ENCODE measurements at places on chromosomes 13 and 19.

DNA sequence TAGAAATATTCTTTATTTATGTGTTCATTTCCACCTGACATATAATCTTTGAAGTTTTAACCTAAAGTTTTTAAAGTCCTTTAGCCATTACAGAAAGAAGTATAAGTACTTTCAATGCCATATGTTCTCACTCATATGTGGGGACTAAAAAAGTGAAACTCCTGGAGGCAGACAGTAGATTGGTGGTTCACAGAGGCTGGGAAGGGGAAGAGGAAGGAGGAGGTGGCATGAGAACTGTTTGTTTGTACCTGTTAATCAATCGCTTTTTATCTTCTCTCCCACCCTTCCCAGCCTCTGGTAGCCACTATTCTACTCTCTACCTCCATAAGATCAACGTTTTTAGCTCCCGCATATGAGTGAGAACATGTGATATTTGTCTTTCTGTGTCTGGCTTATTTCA lies 131.1 kb downstream of the MYO16 start:
- no peak for DNase-seq

- DNase-seq, result peak; percentile 60
Measured at GRCh38 chr19:49391581-49392399, 3.7 kb downstream of the KASH5 start.

DNA sequence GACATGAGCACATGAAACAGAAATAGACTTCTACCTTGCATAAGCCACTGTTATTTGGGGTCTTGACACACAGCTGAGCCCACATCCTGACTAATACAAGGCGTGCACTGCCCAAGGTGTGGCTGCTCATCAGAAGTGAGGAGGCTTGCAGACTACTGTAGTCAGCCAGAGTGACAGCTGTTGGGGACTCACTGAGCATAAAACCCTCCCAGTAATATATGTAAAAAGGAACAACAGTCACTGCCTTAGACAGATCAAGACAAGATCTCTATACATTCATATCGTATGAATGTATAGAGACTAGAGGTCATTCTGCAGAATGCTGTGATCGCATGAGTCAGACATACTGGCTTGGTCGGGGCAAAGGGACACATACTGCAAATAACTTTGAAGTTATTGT lies 4.1 kb upstream of the C1QTNF9B start:
- DNase-seq, result no peak

DNA sequence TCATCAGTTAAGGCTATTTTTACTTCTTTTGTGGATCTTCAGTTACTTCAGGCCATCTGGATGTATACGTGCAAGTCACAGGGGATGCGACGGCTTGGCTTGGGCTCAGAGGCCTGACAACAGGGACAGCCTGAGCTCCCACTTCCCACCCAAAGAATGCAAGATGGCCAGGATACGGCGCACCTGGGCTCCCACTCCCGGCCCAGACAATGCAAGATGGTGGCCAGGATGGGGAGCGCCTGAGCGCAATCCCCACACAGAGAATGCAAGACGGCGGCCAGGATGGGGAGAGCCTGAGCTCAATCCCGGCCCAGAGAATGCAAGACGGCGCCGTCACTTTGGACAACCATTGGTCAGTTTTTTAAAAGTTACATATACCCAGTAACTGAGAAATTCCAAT lies 25.3 kb upstream of the MIER2 start:
- DNase-seq, result no peak

GRCh38 chr13:49400755-49401659 lies 42.9 kb downstream of the CAB39L start:
- no peak for DNase-seq

GRCh38 chr13:97193577-97193976 lies 28.6 kb upstream of the MBNL2 start:
- DNase-seq, result no peak

- no peak for DNase-seq
Measured at GRCh38 chr13:91946498-91947070, 548.2 kb downstream of the GPC5 start.

DNA sequence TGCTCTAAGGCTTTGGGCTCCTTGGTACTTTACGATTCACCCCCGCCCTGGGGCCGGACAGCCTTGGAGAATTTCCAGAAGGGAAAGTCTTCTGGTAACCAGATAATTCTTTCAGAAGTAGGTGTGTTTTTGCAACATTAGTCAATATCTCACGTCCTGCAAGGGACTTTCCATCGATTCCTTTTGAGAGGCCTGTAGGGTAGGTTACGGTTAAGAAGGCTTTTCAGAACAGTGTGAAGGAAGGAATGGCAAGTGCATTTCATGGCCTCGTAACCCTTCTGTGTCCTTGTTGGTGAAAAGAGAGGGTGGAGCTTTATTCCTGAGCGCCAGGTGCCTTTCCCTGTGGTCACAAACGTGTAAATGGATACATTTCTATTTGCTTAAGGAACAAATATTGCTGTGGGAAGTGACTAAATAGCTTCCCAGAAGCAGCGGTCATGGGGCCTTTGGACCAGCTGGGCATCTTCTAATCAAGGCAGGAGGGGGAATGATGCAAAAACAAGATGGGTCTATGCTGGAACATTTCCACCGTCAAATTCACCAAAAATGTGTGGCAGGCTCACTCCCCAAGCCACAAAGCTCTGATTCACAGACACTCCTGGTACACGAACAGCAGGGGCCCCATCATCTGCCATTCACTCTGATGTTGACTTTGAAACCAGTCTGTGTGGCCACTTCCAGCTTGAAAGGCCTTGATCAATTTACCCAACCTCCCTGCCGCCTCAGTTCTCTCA lies 99.2 kb downstream of the ANKRD10 start:
- DNase-seq, result no peak
